ENCODE measurements at places on chromosomes 5 and 9.

DNA sequence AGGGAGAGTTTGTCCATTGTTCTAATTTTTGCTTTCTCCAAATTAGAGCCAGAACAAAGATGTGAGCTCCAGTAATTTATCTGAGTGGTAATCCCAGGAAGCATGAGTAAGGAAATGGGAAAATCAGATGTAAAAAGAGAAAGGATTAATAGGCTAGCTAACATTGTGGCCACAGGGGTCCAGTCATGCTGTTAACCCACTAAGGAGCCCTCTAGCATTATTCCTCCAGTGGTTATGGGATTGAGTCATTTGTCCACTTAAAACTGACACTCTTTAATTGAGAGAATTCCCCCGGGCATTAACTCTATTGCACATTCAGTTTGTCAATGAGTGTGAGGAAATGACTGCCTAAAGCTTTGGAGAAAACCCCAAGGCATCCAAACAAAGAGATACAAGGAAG, 700.3 kb upstream of the TYRP1 start:
- DNase-seq = no peak

DNA sequence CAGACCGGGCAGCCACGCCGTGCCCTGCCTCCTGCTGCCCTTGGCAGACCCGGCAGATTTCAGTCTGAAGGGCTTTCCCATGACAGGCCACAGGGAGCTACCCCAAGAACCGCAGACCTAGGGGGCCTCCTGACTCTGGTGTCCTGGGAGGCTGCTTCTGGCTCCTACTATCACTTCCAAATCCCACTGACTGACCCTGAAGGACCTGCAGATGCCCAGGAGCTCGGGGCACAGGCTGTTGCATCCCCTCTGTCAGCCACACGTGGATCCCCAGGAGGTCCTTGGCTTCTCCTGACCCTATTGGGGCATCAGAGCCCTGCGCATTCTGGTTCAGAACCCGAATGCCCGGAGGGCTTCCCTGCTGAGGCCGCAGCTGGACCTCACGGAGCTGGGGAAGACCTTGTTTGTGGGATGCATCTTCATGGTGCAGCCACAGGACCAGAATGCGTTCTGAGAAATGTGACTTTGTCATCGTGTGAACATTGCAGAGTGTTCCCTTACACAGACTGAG, 81.3 kb upstream of the IRX4 start:
- no peak for DNase-seq

DNA sequence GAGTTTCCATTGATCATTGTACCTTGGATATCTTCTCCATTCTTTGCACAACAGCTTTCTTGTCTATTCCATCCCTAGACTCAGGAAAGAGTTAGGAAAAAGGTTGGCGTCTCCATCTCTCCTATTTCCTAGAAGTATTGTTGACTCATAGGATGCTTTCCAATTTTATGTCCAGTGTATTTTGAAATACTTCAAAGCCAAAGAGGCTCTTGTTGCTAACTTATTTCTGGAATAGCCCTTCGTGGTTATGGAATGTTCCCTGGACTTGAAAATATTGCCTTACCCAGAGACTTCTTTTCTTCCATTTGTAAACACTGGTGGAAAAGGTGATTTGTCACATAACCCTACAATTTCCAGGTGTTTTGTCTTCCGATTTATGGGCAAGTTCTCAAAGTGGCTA, 402.3 kb upstream of the ZNF608 start:
- no peak for DNase-seq

- no peak for DNase-seq
Observed at GRCh38 chr5:69364850-69365249, 4.5 kb downstream of the AK6 start.

- no peak for DNase-seq
Observed at GRCh38 chr5:66239034-66239433, 94.9 kb downstream of the SREK1 start.

- DNase-seq = no peak
Observed at GRCh38 chr9:137676998-137677397, 58.2 kb downstream of the EHMT1 start.

- DNase-seq = no peak
Observed at GRCh38 chr5:103867857-103868598, 305.4 kb upstream of the NUDT12 start.

GRCh38 chr9:85895685-85896084, 45.3 kb upstream of the NAA35 start:
- DNase-seq = no peak

GRCh38 chr5:150397146-150397781, 15.4 kb downstream of the CD74 start:
- no peak for DNase-seq

- DNase-seq = no peak
Observed at GRCh38 chr9:135850737-135851136, 56.6 kb downstream of the CAMSAP1 start.

DNA sequence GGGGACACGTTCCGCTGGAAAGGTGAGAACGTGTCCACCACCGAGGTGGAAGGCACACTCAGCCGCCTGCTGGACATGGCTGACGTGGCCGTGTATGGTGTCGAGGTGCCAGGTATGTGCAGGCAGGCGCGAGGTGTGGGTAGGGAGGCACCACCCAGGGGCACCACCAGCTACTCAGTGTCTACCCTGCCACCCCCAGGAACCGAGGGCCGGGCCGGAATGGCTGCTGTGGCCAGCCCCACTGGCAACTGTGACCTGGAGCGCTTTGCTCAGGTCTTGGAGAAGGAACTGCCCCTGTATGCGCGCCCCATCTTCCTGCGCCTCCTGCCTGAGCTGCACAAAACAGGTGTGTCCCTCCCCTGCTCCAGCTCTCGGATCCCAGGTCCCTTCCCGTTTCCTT, 15.1 kb downstream of the SLC27A4 start:
- DNase-seq = no peak

DNA sequence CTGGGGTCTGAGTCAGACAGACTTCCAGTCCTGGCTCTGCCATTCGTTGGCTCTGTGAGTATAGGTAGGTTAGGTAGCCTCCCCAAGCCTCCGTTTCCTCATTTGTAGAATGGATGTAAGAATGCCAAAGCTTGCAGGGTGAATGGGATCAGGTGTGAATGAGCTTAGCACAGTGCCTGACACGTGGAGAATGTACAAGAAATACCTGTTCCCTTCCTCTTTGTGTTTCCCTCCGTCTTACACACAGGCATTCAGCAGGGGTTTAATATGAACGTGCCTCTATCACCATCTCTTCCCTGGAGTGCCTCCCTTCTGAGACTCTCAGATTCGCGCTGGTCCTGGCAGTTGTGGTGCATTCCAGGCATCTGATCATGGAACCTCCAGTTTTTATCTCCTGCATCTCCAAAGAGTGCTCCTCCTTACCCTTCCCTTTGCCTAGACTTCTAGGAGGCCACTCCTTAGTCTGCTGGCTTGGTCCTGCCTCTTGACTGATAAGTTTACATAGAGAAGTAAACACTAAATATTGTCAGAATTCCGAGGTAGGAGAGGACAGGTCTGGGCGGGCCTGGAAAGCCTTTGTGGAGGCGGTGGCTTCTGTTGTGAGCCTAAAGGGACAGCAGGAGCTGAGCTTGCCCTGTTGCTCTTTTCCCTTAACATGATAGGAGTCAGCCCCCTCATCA, 199.4 kb downstream of the AOPEP start:
- no peak for DNase-seq

DNA sequence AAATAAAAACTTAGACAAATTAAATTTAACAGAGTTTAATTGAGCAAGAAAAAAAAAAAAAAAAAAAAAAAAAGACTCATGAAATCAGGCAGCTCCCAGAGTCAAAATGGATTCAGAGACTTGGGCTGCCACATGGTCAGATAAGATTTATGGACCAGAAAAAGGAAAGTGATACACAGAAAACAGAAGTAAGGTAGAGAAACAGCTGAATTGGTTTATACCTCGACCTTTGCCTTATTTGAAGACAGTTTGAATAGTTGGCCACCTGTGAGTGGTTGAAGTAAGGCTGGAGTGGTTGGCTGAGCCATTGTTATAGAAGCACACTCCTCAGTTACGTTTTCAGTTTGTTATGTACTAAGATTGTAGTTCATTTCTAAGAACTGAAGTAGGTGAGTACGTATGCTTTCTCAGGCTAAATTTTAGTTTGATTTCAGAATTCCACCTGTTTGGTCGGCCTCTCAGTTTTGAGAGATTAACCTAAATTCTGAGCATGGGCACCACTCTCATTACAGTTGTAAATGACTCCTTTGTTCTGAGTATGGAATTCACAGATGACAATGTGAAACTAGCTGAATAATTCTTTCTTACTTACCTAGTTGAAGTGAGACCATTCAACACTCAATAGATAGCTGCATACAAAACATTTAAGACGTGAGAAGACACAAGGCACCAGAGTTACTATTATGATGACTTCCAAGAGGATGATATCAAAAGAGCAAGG, 149.0 kb downstream of the AOPEP start:
- no peak for DNase-seq

GRCh38 chr9:127707766-127708165, 978 bp downstream of the CFAP157 start:
- no peak for DNase-seq

- DNase-seq = no peak
Observed at GRCh38 chr5:72314571-72315172, 5.4 kb downstream of the MRPS27 start.

GRCh38 chr5:25107853-25108252, 463.1 kb upstream of the CDH10 start:
- DNase-seq = no peak

- DNase-seq = peak; percentile 35
Observed at GRCh38 chr5:392431-392988, 50.5 kb upstream of the EXOC3 start.

GRCh38 chr5:128199104-128199503, 115.5 kb downstream of the SLC12A2 start:
- DNase-seq = no peak

- DNase-seq = no peak
Observed at GRCh38 chr5:132458651-132459030, 31.9 kb downstream of the IRF1 start.

- no peak for DNase-seq
Observed at GRCh38 chr5:77117161-77117560, 30.1 kb upstream of the ZBED3 start.

DNA sequence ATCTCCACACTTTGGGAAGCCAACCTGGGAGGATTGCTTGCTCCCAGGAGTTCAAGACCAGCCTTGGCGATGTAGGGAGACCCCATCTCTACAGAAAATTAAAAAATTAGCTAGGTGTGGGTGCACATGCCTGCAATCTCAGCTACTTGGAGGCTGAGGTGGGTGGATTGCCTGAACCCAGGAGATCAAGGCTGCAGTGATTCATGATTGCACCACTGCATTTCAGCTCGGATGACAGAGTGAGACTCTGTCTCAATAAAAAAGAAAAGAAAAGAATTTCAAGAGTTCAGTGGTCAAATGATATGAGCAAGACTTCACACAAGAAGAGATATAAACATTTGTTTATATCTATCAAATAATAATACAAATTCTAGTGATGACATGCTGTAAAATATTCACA, 23.0 kb upstream of the MTAP start:
- DNase-seq = no peak

DNA sequence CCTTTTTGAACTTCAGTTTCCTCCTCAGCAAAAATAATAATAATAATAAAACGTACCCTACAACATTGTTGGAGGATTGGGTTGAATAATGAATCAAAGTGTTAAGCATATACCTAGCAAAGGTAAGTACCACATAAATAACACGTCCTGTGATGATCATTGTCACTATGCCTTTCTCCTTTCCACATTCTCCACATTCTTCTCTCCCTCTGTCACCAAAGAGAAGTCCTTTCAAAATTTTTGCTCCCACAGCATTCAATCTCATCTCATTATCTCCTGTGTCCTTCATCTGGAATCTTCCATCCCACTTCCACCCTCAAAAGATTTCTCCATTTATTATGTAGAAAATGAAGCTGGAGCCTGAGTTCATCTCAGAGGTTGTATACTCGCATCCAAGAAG, 7.2 kb upstream of the ALDOB start:
- no peak for DNase-seq

GRCh38 chr5:149212198-149212951, 59.3 kb upstream of the AFAP1L1 start:
- DNase-seq = no peak

DNA sequence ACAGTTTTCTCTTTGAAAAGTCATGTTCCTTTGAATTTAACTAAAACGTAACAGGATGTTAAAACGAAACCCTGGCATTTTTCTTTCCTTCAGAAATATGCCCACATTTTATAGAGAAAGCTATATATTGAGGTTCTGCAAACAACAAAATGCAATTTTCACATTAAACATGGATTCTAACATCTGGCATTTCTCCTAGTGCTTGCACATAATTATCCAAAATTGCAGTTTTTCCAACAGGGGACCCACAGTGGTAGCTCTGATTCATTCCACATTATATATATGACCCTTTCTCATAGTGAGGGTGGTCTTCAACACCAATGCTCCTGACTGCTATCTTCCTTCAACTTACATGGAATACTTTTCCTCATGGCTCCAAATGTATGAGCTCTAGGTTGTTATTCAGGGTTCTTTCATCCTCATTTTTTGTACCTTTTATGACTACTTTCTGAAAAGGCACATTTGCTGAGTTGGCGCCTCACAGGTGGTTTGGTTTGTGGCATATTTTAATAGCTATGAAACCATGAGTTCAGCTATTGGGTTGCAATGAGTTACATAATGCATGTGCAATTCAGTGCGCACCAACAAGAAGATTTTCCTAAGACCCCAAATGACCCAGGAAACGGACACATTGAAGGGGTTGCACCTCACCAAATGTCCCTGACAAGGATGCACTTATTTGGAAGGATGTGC, 551.7 kb downstream of the RAB3C start:
- no peak for DNase-seq

GRCh38 chr9:110750272-110750671, 81.7 kb downstream of the MUSK start:
- DNase-seq = no peak

DNA sequence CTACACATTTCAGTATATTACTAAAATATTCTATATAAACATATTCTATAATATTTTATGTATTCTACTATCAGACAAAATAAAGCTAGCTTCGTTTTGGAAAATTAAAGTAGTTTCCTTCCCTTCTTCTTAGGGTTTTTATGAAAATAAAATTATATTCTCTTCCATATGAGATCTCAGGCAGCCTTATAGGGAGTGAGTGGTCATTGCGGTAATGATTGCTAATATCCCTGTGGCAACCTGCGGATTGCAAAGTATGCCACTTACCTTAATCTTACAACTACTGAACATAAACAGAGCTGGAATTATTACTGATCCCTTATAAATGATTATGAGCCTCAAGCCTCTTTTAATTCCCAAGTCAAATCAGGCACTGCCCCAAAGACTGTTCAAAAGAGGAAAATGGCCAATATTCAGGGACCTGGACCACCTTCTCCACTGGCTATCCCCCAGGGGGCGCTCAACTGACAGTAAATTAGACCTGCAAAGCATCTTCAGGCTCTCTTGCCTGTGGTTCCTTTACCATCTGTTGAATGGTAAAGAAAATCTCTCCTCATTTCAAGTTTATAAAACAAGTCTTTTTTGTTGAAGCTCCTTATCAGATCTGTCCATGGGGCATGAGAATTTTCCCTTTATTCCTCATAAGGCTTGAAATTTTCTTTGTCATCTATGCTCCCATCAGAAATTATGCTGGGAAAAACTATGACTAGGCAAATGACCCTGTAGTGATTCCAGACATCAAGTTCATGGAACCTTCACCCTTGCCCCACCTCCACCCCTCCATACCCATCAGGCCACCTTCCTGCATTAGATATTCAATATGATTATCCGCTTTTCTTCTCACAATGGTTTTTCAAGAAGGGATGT, 163.9 kb downstream of the CEMIP2 start:
- peak; percentile 50 for DNase-seq

- no peak for DNase-seq
Observed at GRCh38 chr5:133754575-133755169, 142.3 kb upstream of the FSTL4 start.

Data from stimulated activated CD8-positive, alpha-beta memory T cell treated with anti-CD3 and anti-CD28 coated beads, Interleukin-2, amount 100 ng/mL, for 1 hour (primary cell).